ENCODE measurements at places on chromosomes 2 and 18. TPM values are rescaled to one million over a fixed set of nuclear protein-coding genes. Genes with fewer than 3 reads are reported as not detected.

GRCh38 chr2:202782940-202783558, 88.5 kb downstream of the ICA1L start:
- H3K27me3 ChIP-seq: no peaks in the 10 kb centered on the region
- no peaks in the 10 kb centered on the region for H3K4me1 ChIP-seq
- H3K27ac ChIP-seq: peak overlapping the region; percentile 23
- no peak for DNase-seq
- no peaks in the 10 kb centered on the region for H3K36me3 ChIP-seq
- H3K4me3 ChIP-seq: no peak overlapping the region

DNA sequence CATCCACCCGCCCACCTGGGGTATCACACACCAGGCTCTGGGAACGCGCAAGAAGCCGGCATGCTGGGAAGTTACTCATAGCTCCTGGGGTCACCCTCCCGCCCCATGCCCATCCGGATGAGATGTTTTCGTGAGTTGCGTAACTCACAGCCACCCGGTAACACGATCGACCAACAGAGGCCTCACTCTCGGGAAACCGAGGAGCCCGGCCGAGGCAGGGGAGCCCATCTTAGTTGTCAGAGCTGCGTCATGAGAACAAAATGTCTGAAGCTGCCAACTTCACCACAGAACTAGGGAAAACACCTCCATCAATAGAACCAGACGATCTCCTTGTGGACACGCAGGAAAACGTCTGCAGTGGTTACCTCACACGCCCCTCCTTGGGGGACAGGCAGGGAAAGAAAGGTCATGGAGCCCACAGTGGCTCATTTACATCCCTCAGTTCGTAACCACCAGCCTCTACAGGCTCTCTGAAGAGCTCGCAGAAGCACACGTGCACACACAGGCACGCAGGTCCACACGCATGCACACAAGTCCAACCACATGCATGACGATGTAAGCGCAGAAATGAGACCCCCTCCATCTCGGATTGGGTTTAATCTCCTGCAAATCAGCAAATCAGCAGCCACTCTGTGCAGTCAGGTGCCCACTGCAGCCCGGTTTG, 26.2 kb downstream of the ADI1 start:
- H3K27me3 ChIP-seq: no peaks in the 10 kb centered on the region
- H3K27ac ChIP-seq: peak overlapping the region; percentile 53
- peak; percentile 84 for DNase-seq
- no peaks in the 10 kb centered on the region for H3K4me1 ChIP-seq
- peak overlapping the region; percentile 5 for H3K4me3 ChIP-seq

- H3K27me3 ChIP-seq: no peaks in the 10 kb centered on the region
- no peak for DNase-seq
- no peak overlapping the region for H3K27ac ChIP-seq
These were observed 102.6 kb downstream of the CDK15 start for GRCh38 chr2:201908901-201909300.

HMSD gene
- 0.28 TPM for total RNA-seq

LDLRAD4 gene
- 48.6 TPM for total RNA-seq

GRCh38 chr2:37837628-37838328, 87.3 kb upstream of the RMDN2 start:
- no peaks in the 10 kb centered on the region for H3K36me3 ChIP-seq
- H3K4me1 ChIP-seq: peaks cover 10% of the 10 kb centered on the region
- peak overlapping the region; percentile 80 for H3K27ac ChIP-seq
- H3K4me3 ChIP-seq: no peak overlapping the region
- no peaks in the 10 kb centered on the region for H3K27me3 ChIP-seq

DNA sequence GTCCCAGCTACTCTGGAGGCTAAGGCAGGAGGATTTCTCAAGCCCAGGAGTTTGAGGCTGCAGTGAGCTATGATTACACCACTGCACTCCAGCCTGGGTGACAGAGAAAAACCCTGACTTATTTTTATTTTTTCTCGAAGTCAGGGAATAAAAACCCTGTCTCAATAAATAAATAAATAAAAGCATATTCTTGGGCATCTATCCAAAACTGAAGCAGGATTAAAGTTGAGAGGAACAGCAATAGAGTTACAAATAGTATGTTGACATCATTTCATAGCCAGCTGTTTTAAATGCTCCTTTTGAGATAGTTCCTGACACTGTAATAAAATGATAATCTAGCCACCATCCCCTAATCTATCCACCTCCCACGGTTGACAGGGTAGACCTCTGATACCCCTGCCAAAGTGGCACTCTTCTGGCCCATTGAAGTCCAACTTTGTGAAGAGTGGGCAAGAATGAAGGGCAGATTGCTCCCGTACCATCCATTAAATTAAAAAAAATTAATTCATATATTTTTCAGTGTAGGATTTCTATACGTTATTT, 42.3 kb upstream of the LPIN2 start:
- no peaks in the 10 kb centered on the region for H3K4me1 ChIP-seq
- H3K27ac ChIP-seq: no peak overlapping the region
- no peaks in the 10 kb centered on the region for H3K36me3 ChIP-seq
- H3K27me3 ChIP-seq: no peaks in the 10 kb centered on the region
- no peak for DNase-seq

- H3K27me3 ChIP-seq: no peaks in the 10 kb centered on the region
- no peaks in the 10 kb centered on the region for H3K4me1 ChIP-seq
- no peaks in the 10 kb centered on the region for H3K36me3 ChIP-seq
- no peak overlapping the region for H3K27ac ChIP-seq
These were observed 120.8 kb downstream of the GLI2 start for GRCh38 chr2:120856421-120856862.

- DNase-seq: no peak
- no peaks in the 10 kb centered on the region for H3K4me1 ChIP-seq
- no peak overlapping the region for H3K27ac ChIP-seq
- no peaks in the 10 kb centered on the region for H3K36me3 ChIP-seq
- H3K27me3 ChIP-seq: no peaks in the 10 kb centered on the region
These were observed 61.8 kb downstream of the TBC1D8 start for GRCh38 chr2:101089419-101089818.

PLB1 gene
- total RNA-seq: 3.8 TPM

- no peak for DNase-seq
- no peaks in the 10 kb centered on the region for H3K27me3 ChIP-seq
- H3K36me3 ChIP-seq: no peaks in the 10 kb centered on the region
- no peak overlapping the region for H3K4me3 ChIP-seq
These were observed 365.1 kb upstream of the NETO1 start for GRCh38 chr18:73232933-73233332.

GRCh38 chr2:133061874-133062593, 392.0 kb upstream of the LYPD1 start:
- no peaks in the 10 kb centered on the region for H3K4me1 ChIP-seq
- DNase-seq: no peak
- no peak overlapping the region for H3K27ac ChIP-seq
- H3K27me3 ChIP-seq: no peaks in the 10 kb centered on the region
- no peaks in the 10 kb centered on the region for H3K36me3 ChIP-seq

HOXD9 gene
- 22.1 TPM for total RNA-seq

GRCh38 chr2:119064567-119064966, 94.0 kb downstream of the C1QL2 start:
- DNase-seq: no peak
- no peak overlapping the region for H3K27ac ChIP-seq
- no peaks in the 10 kb centered on the region for H3K27me3 ChIP-seq

ARL4C gene
- 3.1 TPM for total RNA-seq

RNU2-63P gene
- not detected for total RNA-seq

DNA sequence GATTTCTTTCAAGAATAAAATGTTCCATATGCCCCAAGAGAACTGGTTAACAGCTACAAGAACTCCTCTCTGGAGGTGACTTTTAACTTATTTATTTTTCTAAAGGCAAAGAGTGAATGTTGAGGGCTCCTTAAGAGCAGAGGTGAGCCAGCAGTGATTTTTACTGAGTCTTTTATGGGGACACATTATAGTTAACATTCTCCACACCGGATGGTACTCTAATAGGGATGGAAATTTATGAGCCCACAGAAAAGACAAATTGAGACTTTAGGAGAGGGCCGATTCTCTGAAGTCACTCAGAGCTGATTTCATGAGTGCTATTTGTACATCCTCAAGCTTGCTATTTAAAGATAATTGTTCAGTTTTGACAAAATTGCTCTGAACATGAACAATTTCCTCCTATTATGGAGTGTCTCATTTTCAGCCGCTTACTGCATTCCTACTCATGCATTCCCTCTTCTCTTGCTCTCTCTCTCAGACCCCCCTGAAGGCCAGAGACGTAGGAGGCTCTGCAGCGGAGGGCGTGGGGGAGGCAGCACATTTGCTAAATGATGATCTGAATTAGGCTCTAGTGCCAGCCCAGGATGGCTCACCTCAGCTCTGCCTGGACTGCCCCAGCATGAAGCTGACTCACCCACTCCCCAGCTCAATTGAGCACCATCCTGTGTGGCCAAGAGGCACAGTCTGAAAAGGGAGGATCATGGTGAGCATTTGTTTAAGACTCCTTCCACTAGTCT, 5.9 kb upstream of the RPL37A start:
- H3K36me3 ChIP-seq: no peaks in the 10 kb centered on the region
- H3K4me3 ChIP-seq: no peak overlapping the region
- H3K27me3 ChIP-seq: no peaks in the 10 kb centered on the region
- no peaks in the 10 kb centered on the region for H3K4me1 ChIP-seq
- H3K27ac ChIP-seq: no peak overlapping the region

LYPD6B gene
- not detected for total RNA-seq

DNA sequence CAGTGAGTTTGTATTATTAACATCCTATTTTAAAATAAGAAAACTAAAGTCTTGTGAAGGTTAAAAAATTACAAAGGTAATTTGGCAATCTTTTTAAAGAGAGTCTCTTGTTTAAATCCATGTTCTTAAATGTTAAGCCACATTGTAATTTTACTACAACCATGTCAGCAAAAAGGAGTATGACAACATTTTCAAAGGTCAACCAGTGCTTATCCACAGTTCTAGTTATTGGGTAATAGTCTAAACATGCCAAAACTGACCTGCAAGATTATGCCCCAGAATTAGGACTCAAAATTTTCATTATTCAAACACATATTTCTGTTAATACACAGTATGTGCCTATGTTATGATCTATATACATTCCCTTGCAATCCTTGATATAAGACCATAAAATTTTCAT, 1312.6 kb upstream of the CHAC2 start:
- no peaks in the 10 kb centered on the region for H3K27me3 ChIP-seq
- no peaks in the 10 kb centered on the region for H3K4me1 ChIP-seq
- H3K27ac ChIP-seq: no peak overlapping the region
- H3K36me3 ChIP-seq: no peaks in the 10 kb centered on the region
- no peak for DNase-seq

TSPYL6 gene
- total RNA-seq: not detected

GRCh38 chr2:85718885-85719492, 24.8 kb downstream of the GNLY start:
- no peaks in the 10 kb centered on the region for H3K4me1 ChIP-seq
- no peak overlapping the region for H3K27ac ChIP-seq
- no peaks in the 10 kb centered on the region for H3K27me3 ChIP-seq
- no peaks in the 10 kb centered on the region for H3K36me3 ChIP-seq
- DNase-seq: no peak

- no peak for DNase-seq
- no peaks in the 10 kb centered on the region for H3K36me3 ChIP-seq
- H3K27me3 ChIP-seq: no peaks in the 10 kb centered on the region
- H3K4me1 ChIP-seq: no peaks in the 10 kb centered on the region
- no peak overlapping the region for H3K27ac ChIP-seq
- H3K4me3 ChIP-seq: no peak overlapping the region
These were observed 61.6 kb downstream of the EDAR start for GRCh38 chr2:108927405-108927804.

GRCh38 chr2:189018631-189019030, 44.5 kb downstream of the COL3A1 start:
- no peaks in the 10 kb centered on the region for H3K27me3 ChIP-seq
- no peak overlapping the region for H3K4me3 ChIP-seq
- H3K27ac ChIP-seq: no peak overlapping the region

DNA sequence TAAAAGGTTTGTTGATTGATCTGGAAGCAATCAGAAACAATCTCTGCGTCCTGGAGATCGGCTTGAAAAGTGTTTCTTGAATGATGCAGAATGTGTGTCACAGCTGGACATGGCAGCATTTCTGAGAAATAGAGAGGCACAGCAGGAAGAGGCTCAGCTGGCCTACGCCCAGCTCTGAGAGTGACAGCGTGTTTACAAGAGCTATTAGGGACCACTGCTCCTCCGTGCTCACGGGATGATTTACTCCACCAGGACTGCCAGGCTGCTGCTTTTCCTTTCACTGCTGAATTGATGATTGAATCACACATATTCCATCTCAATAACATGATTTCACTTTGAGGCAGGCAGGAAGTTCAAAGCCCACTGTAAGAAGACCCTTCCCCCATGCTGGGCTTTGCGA, 62.8 kb downstream of the GALNT14 start:
- DNase-seq: no peak
- no peaks in the 10 kb centered on the region for H3K4me1 ChIP-seq
- H3K4me3 ChIP-seq: no peak overlapping the region
- H3K36me3 ChIP-seq: no peaks in the 10 kb centered on the region
- no peak overlapping the region for H3K27ac ChIP-seq

- no peaks in the 10 kb centered on the region for H3K4me1 ChIP-seq
- H3K27me3 ChIP-seq: no peaks in the 10 kb centered on the region
- no peaks in the 10 kb centered on the region for H3K36me3 ChIP-seq
- peak overlapping the region; percentile 53 for H3K27ac ChIP-seq
- DNase-seq: no peak
- H3K4me3 ChIP-seq: no peak overlapping the region
These were observed 52.5 kb upstream of the STAM2 start for GRCh38 chr2:152227969-152228592.

ITGAV gene
- total RNA-seq: 232 TPM

- no peak for DNase-seq
- H3K4me1 ChIP-seq: peaks cover 8% of the 10 kb centered on the region
- no peaks in the 10 kb centered on the region for H3K27me3 ChIP-seq
- H3K4me3 ChIP-seq: no peak overlapping the region
- peak overlapping the region; percentile 7 for H3K27ac ChIP-seq
These were observed 82.4 kb upstream of the CAVIN2 start for GRCh38 chr2:191929288-191929687.

- H3K4me3 ChIP-seq: no peak overlapping the region
- no peaks in the 10 kb centered on the region for H3K36me3 ChIP-seq
- no peak overlapping the region for H3K27ac ChIP-seq
These were observed 12.3 kb upstream of the SERPINB5 start for GRCh38 chr18:63464434-63464833.

DNA sequence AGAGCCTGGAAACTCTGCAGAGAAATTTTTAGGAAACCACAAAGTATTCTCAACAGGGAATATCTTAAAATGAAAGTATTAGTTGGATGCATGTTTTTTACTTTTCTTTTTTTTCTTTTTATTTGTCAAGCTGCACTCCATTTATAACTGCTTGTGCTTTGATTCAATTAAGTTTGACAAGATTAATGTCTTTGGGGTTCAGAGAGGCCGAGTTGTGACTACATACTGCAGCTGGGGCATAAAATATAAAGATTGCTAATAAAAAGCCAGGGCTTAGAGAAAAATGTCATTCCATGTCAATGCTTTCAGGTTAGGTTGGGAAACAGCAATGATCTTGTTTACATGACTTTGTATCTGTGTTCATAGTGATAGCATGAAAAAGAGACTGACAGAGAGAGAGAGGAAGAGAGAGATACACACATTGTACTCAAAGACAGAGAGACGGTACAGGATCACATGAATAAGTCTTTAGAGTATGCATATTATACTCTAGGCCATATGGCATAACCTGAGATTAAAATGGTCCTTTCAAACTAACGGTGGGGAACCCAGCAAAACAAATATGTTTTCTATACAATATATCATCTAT, 1022.3 kb upstream of the CNTNAP5 start:
- H3K27me3 ChIP-seq: no peaks in the 10 kb centered on the region
- H3K36me3 ChIP-seq: no peaks in the 10 kb centered on the region
- H3K27ac ChIP-seq: no peak overlapping the region
- H3K4me3 ChIP-seq: no peak overlapping the region
- H3K4me1 ChIP-seq: no peaks in the 10 kb centered on the region
